SW480 (cell line): ENCODE measurements at places on chromosomes 1 and 21.

DNA sequence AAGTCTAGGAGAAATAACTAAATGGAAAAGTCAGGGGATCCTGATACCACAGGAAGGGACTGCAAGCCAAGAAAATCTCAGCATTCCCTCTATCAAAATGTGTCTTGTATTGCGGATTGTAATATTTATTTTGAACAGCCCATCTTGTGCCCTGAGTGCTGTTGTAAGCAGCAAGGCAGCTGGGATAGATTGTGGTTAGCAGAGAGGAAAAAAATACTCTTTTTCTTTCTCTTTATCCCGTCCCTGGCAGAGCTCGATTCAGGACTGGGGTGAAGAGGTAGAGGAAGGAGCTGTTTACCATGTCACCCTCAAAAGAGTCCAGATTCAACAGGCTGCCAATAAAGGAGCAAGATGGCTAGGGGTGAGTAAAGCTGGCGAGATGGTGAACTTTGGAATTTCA lies 1.2 kb downstream of the RGL1 start:
- DNase-seq: no peak

- no peak for DNase-seq
Observed at GRCh38 chr1:109969146-109969829, 15.3 kb upstream of the AHCYL1 start.

DNA sequence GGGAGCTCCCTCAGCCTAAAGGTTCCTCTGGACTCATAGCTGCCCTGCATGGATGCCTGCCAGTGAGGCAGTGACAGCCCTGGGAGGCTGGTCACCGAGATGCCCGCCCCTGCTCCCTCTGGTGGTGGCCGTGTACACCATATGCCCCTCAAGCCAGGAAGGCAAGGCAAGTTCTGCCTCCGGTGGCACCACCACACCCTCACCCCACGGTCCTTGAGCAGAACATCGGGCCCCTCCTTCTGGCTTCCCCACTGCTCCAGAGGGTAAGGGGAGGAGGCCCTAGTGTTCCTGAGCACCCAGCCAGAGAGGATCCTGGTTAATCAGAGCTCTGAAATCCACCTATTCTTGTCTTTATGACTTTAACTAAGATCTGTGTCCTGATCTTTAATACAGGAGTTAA lies 1.5 kb upstream of the S100A14 start:
- no peak for DNase-seq

GRCh38 chr1:110003747-110004428 lies 19.3 kb downstream of the AHCYL1 start:
- no peak for DNase-seq

- peak; percentile 97 for DNase-seq
Observed at GRCh38 chr1:96362623-96363022, 359.0 kb upstream of the PTBP2 start.

DNA sequence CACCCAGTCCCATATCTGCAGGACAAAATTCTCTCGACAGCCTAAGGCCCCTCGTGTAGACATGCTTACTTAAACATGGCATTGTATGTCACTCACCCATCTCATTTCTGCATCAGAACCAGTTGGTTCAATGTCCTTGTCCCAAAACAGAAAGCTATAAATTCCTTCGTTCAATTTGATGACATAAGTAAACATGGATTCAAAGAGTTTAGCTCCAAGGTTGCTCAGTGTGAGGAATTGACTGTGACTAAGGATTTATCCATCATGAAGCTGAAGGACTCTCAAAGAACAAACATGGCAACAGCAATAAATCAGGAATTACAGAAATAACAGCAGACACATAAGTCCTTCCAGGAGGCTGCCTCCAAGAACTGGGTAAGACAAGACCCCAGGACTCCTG lies 237.2 kb downstream of the TOMM20 start:
- DNase-seq: no peak

DNA sequence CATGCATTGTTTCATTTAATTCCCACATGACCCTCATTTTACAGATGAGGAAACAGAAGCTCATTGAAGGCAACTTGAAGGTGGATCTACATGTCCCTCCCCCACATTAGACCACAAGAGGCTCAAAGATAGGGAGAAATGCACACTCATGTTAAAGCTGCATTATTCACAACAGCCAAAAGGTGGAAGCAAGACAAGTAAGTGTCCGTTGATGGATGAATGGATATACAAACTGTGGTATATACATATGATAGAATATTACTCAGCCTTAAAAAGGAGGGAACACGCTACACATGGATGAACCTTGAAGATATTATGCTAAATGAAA lies 149.7 kb upstream of the JUN start:
- DNase-seq: no peak

DNA sequence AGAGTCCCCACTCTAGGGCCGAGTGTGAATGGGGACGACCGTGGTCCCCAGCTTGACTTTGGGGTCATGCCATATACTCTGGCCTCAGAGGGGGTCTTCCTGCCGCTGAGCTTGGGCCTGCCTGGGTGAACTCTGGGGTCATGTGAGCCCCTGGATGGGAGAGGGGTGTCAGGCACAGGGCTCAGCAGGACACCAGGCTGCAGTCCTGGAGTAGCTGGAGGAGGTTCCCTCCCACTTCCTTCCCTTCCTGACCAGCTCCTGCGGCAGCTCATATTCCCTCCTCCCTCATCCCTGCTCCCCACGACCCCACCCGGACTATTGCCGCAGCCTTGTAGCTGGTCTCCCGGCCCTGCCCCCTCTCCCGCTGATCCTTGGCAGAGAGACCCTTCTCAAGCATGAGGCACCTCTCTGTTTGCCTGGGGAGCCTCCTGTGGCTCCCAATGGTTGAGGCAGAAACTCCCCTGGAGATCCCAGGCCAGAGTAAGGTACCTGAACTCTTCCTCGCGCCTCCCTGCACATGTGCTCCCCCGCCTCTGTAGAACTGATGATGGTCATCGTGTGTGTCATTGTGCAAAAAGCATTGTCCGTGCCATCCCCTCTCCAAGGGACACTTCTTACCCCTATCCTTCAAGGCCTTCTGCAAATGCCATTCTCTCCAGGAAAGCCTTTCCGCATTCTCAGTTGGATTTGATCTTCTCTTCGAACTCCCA lies 1.8 kb downstream of the TNFRSF1B start:
- no peak for DNase-seq

DNA sequence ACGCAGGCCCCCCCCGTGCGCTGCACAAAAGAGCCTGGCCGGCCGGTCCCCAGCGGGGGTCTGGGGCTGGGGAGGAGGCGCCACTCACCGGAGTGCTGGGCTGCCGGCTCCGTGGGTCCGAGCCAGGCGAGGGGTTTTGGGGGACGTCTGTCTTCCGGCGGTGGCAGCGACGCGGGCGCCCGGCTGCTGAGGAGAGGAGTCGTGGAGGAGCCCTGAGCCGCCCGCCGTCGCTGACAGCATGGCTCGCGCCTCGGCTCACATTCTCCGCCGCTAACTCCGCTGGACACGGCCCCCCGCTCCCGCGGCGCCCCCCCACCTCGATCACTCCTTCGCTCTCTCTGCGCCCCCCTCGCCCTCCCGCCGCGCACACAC lies 649 bp downstream of the AHDC1 start:
- no peak for DNase-seq

GRCh38 chr21:14995695-14996490 lies 68.9 kb downstream of the NRIP1 start:
- DNase-seq: no peak

DNA sequence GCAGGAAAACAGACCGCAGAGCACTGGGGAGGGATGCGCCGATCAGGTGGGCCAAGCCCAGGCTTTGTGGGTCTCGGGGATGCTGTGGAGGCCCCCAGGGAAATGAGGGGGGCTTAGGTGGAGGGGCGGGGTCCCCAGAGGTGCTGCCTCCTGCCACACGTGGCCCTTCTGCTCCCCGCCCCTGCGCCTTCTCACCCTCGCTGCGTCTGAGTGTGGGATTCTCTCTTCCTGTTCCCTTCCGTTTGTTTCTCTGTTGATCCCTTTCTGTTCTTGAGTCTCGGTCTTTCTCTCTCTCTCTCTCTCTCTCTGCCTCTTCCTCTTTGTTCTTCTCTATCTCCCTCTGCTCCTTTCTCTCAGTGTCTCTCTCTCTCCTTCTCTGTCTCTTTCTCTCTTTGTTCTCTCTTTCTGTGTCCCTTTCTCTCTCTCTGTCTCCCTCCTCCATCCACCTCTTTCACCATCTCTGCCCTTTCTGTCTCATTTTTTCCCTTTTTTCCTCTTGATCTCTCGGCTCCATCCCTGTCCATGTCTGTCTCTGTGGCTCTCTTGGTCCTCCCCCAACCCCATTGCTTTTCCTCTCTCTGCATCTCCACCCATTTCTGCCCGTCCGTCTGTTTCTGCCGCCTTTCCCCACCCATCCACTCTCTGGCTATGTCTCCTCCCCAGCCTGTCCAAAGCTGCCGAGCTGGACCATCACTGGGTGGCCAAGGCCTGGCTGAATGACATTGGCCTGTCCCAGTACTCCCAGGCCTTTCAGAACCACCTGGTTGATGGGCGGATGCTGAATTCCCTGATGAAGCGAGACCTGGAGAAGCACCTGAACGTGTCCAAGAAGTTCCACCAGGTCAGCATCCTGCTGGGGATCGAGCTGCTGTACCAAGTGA lies 52.4 kb upstream of the TMEM51 start:
- no peak for DNase-seq

GRCh38 chr1:95752515-95753381 lies 518.7 kb downstream of the RWDD3 start:
- DNase-seq: no peak

- no peak for DNase-seq
Observed at GRCh38 chr21:28513428-28513827, 479.2 kb downstream of the LTN1 start.

GRCh38 chr1:41500781-41501518 lies 16.5 kb upstream of the EDN2 start:
- peak; percentile 91 for DNase-seq

DNA sequence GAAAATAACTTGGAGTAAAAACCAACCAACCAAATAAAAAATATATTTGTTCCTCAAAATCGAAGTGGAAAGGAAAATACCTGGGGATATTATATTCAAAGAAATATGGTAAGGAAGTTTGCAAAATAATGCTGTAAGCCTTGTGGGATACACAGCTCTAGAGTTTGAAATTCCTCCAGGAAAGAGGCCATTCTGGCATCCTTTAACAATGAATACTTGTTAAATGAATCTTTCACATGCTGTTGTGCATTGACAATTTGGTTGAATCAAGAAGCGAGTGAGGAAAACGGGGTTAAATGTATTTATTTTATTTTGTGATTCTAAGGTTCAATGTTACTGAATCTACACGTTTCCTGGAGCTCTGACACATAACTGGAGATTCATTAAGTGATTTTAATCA lies 30.5 kb upstream of the NTNG1 start:
- no peak for DNase-seq

DNA sequence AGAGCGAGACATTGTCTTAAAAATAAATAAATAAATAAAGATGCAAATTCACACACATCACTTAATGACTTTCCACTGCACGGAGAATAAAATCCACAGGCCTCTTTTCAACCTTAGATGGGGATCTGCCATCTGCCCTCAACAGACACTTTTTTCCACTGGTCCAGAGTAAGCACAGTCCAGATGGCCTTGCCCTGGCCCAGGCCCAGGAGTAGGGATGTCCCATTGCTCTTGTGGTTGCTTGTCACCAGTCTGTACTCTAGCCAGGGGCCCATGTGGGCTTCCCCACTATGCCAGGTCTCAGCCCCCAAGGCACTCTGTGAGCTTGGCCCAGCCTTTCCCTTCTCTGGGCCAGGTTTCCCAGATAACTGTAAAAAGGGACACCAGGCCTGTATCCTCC lies 17.4 kb downstream of the PLOD1 start:
- no peak for DNase-seq

DNA sequence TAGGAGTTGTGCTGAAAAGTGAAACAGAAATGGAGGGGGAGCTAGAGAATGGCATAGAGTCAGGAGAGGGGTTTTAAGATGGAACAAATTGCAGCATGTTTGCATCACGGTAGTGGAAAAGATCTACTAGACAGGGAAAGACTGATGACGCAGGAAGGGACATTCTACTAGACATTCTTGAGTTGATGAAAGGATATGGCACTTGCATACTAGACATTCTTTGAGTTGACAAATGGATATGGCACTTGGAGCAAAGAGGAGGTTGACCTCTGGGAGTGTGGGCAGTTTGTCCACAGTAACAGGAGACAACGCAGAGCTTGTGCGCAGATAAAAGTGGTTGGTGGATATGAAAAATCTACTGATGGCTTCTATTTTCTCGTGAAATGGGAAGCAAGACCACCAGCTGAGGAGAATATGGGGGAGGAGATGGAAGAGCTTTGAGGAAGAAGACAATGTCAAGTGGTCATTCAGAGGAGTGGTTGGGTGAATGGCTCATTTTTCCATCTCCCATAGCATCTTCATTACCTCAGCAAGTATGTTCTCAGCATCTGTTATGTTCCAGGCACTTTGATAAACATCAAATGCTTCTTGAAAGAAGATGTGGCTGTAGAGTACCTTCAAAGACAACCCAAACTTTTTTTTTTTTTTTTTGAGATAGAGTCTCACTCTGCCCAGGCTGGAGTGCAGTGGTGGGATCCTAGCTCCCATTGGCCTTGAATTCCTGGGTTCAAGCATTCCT lies 2.4 kb upstream of the CTPS1 start:
- peak; percentile 18 for DNase-seq

DNA sequence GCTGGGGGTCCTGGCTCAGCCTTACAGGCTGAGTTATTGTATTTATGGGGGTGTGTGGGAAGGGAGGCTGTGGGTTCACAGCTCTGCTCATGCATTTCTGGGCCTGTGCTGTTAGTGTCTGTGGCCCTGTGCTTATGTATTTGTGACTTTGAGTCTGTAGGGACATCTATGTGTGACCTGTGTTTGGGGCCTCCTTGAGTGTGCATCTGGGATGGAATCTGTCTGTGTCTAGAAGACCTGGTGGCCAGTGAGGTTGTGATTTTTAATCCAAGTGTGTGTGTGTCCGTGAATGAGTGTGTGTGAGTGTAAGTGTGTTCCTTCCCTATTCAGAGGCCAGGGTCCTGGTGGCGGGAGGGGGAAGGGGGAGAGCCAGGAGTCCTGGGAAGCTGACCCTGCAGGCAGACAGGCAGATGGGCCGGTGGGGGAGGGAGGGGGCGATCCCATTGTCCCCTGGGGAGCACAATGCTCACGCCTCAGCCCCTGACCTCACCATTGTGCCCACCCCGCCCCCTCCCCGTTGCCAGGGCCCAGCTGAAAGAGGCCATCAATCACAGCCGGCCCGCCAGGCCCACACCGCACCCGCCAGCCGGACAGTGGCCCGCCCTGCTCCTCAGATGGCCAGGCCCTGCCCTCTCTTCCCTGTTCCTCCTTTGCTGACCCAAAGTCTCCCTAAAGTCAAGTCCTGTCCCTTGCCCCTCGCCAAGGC lies 19.6 kb downstream of the SLC27A3 start:
- no peak for DNase-seq

DNA sequence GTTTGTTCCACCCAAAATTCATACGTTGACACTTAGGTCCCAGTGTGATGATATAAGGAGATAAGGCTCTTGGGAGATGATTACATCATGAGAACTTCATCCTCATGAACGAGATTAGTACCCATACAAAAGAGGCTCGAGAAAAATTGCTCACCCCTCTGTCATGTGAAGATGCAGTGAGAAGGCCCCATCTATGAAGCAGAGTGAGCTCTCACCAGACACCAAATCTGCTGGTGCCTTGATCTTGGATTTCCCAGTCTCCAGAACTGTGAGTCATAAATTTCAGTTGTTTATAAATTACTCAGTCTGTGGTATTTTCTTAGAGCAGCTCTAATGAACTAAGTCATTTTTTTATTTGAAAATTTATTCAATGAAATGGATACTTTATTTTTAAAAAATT lies 42.6 kb upstream of the USP25 start:
- no peak for DNase-seq

GRCh38 chr1:116927049-116927798 lies 17.5 kb downstream of the PTGFRN start:
- no peak for DNase-seq
